ENCODE measurements at places on chromosomes 6 and 20.
A peak's percentile ranks its signal among the peaks of the same experiment; 100 is the strongest.

- DNase-seq: no peak
These were observed 38.1 kb upstream of the GCLC start for GRCh38 chr6:53582963-53583362.

DNA sequence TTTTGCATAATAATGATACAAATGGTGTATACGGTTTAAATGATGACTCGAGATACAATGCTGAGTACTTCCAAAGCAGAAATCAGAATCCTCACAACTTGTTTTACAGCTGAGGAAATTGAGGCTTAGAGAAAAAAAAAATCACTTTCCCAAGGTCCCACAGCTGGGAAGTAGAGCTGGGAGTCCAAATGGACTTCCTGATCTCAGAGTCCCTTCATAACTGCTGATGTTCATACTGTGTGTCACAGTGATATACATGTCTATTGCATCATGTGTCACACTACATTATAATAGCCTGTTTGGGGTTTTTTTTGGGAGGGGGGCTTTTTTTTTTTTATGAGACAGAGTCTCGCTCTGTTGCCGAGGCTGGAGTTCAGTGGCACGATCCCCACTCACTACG lies 8.5 kb downstream of the HM13 start:
- DNase-seq: no peak

DNA sequence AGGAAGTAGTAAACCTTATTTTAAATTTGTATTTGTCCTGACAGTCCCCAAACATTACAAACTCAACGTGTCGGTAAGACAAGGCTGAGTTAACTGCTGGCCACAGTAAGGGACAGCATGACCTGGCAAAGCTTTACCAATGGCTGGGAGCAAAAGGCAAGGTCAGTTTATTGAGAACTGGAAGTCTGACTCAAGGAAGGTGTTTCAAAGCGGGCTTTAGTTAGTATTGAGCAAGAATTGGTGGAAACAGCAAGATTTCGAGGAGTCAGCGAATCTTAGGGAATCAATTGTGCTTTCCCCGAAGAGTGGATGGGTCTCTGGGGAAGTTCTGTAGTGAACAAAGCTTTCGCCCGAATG lies 885 bp upstream of the GZF1 start:
- no peak for DNase-seq

- no peak for DNase-seq
These were observed 131.9 kb downstream of the FYN start for GRCh38 chr6:111741177-111741952.

DNA sequence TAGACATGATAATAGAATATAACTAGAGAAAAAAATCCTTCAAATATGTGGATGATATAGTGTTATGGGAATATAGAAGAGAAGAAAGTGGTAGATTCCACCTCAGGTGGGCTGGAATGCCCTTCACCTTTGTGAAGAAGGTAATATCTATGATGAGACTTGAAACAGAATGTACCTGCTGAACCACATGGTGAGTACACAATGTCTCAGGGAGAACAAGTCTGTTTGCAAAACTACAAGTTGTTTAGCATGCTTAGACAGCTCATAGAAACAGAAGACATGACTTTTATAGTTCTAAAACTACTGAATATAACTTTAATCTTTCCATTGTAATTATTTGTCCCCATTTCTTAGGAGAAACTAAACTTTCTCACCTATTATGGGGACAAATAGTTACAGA lies 12.2 kb downstream of the C6orf58 start:
- DNase-seq: no peak

DNA sequence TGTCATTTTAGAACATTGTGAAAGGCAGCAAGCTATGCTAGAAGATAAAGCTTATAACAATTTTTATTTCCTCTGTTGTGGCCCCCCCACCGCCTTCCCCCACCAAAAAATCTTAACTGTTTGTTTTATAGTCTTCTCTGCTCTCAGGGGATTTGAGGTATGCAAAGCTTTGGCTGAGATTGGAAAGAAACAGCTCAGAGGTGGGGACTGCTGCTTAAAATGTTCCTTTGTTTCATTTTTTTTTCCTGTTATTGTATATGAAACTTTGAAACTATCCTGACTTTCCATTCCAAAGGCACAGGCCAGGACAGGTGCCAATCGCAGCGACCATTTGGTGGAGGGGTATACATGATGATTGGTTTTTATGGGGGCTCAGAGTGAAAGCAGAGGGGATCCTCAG lies 114.7 kb upstream of the PHACTR1 start:
- no peak for DNase-seq

DNA sequence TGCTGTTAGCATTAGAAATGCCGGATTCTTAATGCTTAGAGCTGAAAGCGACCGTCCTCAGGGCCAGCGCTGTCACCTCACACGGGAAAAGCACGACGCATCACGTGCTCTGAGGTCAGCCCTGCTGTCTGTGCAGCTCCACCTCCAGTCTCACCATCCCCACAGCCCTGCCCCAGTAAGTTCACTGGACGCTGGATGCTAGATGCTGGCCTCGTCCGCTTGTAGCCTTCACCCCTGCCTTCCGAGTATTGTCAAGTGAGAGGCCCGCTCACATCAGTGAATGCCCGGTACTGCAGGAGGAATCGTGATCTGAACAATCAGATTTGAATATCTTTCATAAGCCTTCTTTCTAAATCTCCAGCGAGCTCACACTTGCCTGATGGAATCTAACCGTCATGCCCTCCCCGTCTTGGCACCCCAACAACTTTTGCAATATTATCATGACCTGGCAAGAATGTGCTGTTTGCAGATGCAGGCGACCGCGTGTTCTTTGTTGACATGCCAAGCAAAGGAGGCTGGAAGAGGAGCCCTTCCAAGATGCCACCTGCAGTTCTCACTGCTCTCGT lies 64.9 kb downstream of the DLL1 start:
- DNase-seq: no peak

DNA sequence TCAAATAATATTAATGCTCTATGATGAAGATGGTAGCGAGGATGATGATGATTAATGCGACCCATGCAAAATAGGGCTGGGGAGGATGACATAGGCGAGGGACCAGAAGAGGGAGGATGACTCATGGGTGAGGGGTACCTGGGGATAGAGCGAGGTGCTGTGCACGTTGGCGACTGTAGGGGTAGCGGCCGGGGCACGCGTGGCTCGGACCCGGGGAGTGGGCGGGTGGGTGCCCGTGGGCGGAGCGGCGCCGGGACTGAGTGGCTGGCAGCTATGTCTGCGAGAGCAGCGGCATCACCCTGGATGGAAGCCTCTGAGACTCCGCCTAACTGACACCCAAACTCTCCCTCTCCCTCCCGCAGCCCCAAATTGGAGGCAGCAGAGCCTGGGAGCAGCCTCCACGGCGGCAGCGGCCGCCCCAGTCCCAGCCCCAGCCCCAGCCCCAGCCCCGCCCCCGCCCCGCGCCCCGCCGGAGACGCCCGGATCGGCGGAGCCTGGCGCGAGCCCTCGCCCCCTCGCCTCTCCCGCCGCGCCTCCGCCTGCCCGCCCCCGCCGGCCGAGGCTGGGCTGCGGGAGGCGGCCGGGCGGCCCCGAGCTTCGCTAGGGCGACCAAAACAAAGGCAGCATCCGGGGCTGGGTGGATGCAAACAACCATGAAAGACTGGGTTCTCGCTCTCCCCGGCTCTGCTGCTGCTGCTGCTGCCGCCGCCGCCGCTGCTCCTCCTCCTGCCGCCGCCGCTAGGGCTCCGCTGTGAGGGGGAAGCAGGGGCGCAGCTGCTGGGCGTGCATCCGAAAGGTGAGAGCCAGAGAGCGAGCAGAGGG lies at the start of gene RIMS1:
RIMS1 (plus strand) TSS at position 367 of the 822 bp plus-strand sequence. CDS start 474 bp downstream, outside the sequence.
- peak; percentile 20 for DNase-seq

- peak; percentile 60 for DNase-seq
These were observed 47.2 kb downstream of the TRERF1 start for GRCh38 chr6:42404484-42404883.

GRCh38 chr6:37897818-37898515 lies 78.4 kb downstream of the ZFAND3 start:
- DNase-seq: no peak

DNA sequence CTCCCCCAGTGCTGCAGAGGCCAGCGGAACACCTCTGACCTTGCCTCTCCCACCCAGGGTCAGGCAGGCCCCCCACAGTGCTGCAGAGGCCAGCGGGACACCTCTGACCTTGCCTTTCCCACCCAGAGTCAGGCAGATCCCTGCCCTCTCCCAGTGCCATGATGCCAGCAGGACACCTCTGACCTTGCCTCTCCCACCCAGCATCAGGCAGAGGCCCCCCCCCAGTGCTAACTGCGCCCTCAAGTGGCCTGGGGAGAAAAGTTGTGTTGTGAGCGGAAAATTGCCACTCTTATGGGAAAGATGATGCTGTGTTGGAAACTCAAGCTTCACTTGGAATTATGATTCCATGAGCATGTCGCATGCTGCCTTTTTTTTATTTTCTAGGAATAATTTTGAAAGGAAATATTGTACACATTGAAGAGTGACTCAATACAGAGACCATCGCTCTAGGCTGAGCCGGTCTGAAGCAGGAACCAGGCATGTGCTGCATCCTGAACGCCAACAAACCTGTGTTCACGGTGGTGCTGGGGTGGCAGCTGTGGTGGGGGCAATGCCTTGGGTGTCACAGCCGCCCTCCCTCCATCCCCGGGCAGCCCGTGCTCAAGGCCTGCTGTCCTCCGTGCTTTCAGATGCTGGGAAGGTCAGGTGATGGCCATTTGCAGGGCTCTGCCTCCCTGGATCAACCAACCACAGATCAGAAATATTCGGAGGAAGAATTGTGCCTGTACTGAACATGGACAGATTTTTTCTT lies 98.6 kb downstream of the CDH4 start:
- DNase-seq: no peak

DNA sequence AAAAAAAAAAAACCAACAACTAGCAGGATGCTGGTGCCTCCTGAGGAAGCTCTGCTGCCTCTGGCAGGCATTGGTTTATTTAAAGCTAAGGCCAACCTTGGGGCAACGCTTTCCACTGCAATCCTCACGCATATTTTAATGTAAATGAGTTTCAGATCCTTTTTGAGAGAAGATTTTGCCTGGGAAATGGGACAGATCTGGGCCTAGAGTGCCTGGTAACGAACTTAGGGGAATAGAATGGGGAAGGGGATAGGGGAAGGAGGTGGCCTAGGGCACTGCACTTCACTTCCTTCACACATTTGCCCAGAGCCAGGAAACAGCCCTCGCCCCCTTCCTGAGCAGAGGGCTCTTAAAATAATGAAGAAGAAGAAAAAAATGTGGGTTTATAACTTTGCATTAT lies 132.7 kb upstream of the TMEM170B start:
- no peak for DNase-seq
